SK-N-SH (cell line): ENCODE measurements at places on chromosomes 4 and X. TPM values are rescaled to one million over a fixed set of nuclear protein-coding genes. Genes with fewer than 3 reads are reported as not detected.
A peak's percentile ranks its signal among the peaks of the same experiment; 100 is the strongest.

The PLRG1 gene
- 64.8 and 84.6 TPM in 2 replicates for polyA plus RNA-seq

GRCh38 chrX:74925225-74926088 is at the start of gene NEXMIF:
TSS of gene NEXMIF (minus strand) at chrX:74925452.
- no peaks in the 10 kb centered on the region; the same call in 1 of the 2 replicates for H3K4me1 ChIP-seq
- no peaks in the 10 kb centered on the region; the same call in 1 of the 2 replicates for H3K27me3 ChIP-seq
- H3K27ac ChIP-seq = no peak within 1 kb of the TSS
- peak within 1 kb of the TSS; percentile 37 for H3K4me3 ChIP-seq
- peak; percentile 77 for DNase-seq

GRCh38 chr4:148054275-148054674 is 322.4 kb downstream of the ARHGAP10 start:
- peaks cover 7% of the 10 kb centered on the region for H3K4me1 ChIP-seq
- no peak overlapping the region for H3K4me3 ChIP-seq
- no peak overlapping the region for H3K27ac ChIP-seq
- H3K36me3 ChIP-seq = no peaks in the 10 kb centered on the region; the same call in 1 of the 2 replicates
- no peaks in the 10 kb centered on the region for H3K27me3 ChIP-seq
- no peak for DNase-seq

GRCh38 chr4:76883147-76883546 is 14.8 kb downstream of the SOWAHB start:
- H3K27ac ChIP-seq = no peak overlapping the region
- no peak for DNase-seq
- no peak overlapping the region for H3K4me3 ChIP-seq
- H3K4me1 ChIP-seq = no peaks in the 10 kb centered on the region
- H3K27me3 ChIP-seq = no peaks in the 10 kb centered on the region
- no peaks in the 10 kb centered on the region for H3K36me3 ChIP-seq

The RP2 gene
- 4.5 and 6.3 TPM in 2 replicates for polyA plus RNA-seq

- H3K27me3 ChIP-seq = no peaks in the 10 kb centered on the region
- no peak for DNase-seq
- no peak overlapping the region for H3K27ac ChIP-seq
- no peaks in the 10 kb centered on the region for H3K36me3 ChIP-seq
These were observed 27.5 kb downstream of the TMEM47 start for GRCh38 chrX:34629572-34629971.

GRCh38 chr4:52431410-52431809 is 227.7 kb downstream of the USP46 start:
- no peaks in the 10 kb centered on the region for H3K27me3 ChIP-seq
- peaks cover 9% of the 10 kb centered on the region; the same call in 1 of the 2 replicates for H3K4me1 ChIP-seq
- no peak overlapping the region for H3K4me3 ChIP-seq
- no peak for DNase-seq
- no peak overlapping the region for H3K27ac ChIP-seq

DNA sequence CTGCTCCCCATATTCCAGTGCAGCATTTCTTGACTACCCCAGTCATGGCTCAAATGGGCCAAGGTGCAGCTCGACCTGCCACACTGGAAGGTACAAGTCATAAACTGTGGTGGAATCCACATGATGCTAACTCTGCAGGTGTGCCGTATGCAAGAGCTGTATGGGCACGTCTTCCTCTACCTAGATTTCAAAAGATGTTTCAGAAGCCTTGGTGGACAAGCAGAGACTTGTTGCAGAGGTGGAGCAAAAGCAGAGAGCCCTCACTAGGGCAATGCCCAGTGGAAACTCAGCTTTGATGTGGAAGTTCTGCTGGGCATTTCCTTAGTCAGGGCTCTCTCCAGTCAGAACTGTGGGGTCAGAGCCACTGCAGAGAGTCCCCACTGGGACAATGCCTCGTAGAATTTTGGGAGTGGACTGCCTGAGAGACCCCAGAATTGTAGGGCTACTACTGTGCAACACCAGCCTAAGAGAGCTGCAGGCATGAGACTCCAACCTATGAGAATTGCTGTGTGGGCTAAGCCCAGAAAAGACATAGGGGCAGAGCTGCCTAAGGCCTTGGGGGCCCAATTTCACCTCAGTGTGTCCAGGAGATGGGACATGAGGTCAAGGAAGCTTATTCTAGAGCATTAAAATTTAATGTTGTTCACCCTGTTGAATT is 65.7 kb downstream of the BEX3 start:
- no peak for DNase-seq
- H3K27ac ChIP-seq = no peak overlapping the region
- no peaks in the 10 kb centered on the region; the same call in 1 of the 2 replicates for H3K27me3 ChIP-seq
- no peaks in the 10 kb centered on the region for H3K4me1 ChIP-seq
- no peak overlapping the region for H3K4me3 ChIP-seq
- H3K36me3 ChIP-seq = no peaks in the 10 kb centered on the region

The HERC6 gene
- 1.6 and 1.7 TPM in 2 replicates for polyA plus RNA-seq
